ENCODE measurements at places on chromosomes 5 and 9.

DNA sequence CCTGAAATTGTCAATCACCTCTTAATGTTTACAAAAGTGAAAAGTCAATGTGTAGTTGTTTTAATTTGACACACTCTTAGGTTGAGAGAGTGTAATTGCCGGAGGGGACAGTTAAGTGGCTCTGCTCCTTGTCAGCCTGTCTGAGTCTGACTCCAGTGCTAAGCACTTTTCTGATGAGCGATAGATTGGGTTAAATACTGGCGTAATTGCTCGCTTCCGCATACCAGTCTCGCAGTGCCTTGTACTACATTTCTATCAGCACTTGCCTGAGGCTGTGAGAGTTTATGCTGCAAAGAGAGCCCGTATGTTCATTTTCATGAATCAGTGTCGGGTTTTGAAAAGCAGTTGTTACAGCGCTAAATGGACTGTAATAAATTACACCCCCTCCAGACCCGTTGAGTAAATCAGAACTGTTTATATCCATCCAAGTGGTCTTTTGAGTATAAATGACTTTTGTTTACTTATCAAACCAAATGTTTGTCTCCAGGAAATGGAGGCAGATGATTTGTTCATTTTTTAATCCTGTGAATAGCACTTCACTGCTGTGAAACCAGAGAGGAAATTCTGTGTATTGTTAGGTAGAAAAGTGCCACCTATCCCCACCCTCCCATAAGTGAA is 41.0 kb upstream of the DMRT3 start:
- DNase-seq, result peak; percentile 39

DNA sequence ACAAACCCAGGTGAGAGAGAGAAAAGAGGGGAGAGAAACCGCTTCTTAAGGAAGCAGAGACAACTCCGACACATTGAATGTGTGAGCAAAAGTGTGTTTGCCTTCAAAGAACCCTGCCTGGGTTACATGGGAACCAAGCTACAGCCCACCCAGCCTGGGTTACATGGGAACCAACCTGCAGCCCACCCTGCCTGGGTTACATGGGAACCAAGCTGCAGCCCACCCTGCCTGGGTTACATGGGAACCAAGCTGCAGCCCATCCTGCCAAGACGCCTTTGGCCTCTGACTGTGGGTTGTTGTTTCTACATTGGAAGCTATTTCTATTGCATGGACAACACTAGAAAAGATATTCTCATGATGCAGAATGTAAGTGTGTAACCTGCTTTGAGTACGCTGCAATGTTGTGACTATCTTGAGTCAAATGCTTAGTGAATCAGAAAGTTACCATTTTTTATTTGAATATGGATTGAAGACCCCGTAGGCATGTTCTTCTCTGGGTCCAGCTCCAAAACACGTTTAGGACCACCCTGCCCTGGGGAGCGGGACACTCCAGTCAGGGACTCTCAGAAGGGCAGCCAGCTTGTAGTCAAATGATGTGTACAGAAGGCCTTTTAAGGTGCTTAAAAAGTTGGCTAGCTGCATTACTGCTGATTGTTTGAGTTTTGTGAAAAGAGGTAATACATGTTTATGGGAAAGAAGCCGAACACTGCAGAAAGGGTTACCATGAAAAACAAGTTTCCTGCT is 39.1 kb upstream of the UNC5A start:
- DNase-seq, result no peak

- DNase-seq, result no peak
These were observed 2068.7 kb downstream of the MAT2B start for GRCh38 chr5:165574100-165574499.

GRCh38 chr9:95032580-95033341 is 284.7 kb downstream of the FANCC start:
- DNase-seq, result no peak

DNA sequence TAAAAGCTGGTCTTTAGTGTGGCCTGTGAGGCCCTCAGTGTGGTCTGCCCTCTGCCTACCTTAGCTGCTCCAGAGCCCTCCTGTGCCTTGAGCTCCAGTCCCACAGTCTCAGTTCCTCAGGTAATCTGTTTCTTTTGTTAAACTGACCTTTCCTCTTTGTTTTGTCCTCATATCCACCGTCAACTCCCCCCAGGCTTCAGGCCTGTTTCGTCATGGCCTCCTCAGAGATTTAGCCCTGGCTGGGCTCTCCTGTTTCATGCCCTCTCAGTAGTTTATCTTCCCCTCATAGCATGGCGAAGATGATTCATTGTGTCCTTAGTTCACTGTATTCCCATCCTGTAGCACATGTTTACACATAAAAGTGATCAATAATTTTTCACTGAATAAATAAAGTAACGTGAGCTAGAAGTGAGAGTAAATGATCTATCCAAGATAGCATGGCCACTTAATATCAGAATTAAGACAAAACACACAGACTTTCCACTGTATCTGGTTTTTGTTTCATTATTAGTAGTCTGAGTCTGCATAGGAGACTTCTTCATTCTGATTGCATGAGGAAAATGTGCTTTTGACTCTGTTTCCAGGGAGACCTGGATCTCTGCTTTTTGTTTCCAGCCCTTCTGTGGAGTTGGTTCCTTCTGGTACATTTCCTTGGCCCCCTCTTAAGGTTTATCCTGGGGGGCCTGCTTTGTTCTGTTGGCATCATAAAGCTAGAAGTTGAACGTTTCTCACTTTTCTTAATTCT is 70.5 kb downstream of the SNX24 start:
- DNase-seq, result no peak

- DNase-seq, result no peak
These were observed 119.3 kb downstream of the CD180 start for GRCh38 chr5:67077296-67077695.

DNA sequence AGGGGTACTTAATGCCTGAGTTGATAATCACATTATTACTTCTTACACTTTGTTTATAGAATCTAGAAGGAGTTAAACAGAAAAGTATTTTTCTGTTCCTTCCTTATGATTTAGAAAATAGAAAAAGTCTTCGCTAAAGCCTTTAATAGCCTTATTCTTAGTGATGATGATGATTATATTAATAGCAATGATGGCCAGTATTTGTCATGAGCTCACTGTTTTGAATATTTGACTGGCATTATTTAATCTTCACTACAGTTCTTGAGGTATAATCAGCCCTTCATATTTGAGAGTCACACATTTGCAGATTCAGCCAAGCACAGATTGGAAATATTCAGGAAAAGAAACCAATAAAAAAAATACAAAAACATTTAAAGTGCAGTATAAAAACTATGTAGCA is 23.3 kb downstream of the NIPBL start:
- DNase-seq, result no peak

- no peak for DNase-seq
These were observed 144.7 kb downstream of the APBA1 start for GRCh38 chr9:69527454-69527853.

Measured in fibroblast of skin of abdomen (primary cell).